ENCODE measurements at places on chromosomes 2 and 18.

GRCh38 chr2:218694405-218695145, 16.1 kb upstream of the TTLL4 start:
- no peak for DNase-seq

GRCh38 chr18:52313213-52313612, 26.8 kb upstream of the DCC start:
- DNase-seq = no peak

GRCh38 chr2:176128982-176129796, at the start of gene HOXD8:
TSS of gene HOXD8 (plus strand) at chr2:176129705. CDS start at chr2:176130367, 662 bp downstream.
- peak; percentile 90 for DNase-seq

DNA sequence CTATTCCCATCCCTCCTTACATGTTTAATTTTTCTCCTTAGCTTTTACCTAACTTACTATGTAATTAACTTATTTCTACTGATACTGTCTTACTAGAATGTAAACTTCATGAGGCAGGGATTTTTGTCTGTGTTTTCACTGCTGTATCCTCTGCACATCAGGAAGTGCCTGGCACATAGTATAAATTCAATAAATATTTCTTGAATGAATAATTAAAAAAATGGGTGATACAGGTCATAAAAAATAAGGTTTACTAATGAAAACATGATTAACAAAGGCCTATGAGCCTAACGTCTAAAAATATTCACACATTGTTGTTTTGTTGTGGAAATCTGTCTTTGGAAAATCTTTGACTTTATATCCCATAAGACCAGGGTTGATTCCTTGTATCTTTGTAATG, 4.5 kb downstream of the RBKS start:
- DNase-seq = peak; percentile 46

DNA sequence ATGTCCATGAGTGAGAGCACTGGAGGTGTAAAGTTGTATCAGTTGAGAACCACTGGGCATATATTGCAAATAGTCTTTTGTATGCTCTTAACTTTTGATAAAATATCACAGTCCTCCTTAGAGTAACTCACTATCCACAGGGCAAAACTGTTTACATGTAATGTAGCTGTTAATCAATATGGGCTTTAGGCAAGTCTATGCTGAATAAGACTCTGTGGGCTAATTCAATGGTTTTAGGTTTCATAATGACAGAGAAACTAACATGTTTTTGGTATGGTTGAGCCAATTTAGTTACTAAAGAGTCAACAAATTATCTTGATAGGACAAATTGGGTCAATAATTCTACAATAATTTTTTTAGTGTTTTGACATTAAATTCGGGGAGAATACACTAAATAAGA, 1134.9 kb upstream of the FAM98A start:
- DNase-seq = no peak

- DNase-seq = no peak
Observed at GRCh38 chr2:129274038-129274415, 705.4 kb upstream of the RAB6C start.

- DNase-seq = no peak
Observed at GRCh38 chr2:119764832-119765231, 5.1 kb downstream of the PTPN4 start.

DNA sequence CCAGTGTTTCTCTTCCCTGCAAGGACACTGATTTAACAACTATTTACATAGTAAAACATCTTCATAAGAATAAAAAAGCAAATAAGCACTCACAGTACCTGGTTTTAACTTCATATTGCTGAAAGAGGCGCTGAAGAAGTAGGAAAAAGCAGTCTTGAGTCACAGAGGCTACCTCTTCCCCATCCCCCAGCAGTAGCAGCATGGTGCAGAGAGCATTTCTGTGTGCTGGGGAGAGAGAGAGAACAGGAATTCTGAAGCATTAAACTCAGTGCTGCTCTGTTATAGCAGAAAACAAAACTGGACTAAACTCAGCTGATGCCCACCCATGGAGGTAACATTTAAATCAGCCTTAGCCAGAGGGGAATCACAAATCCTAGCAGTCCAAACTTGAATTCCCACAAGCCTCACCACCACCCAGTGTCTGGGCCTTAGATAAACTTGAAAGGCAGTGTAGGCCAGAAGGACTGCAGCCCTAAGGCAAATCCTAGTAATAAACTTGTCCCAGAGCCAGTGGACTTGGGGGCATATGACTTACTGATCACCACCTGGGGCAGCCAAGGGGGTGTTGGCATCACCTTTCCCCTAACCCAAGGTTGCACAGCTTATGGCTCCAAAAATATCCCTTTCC, 321.8 kb upstream of the CWC22 start:
- no peak for DNase-seq

DNA sequence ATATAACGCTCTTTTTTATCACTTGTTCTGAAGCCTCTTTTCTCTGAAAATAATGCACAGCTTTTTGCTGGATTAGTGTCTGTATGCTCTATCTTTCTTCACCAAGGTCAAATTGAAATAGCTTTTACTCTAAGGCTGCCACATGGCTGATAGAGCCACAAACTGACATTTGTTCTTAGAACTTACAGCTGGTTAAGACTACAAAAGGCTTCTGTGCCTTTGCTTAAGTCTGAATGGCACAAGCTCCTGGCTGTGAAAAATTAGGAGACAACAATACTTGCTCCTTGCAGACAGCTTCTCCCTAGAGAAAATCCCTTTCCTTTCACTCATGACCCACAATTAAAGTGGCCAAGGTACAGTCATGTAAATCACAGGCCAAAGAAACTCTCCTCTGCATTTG, 515.3 kb downstream of the DSC3 start:
- no peak for DNase-seq

GRCh38 chr2:223088866-223089265, 36.9 kb downstream of the KCNE4 start:
- DNase-seq = no peak

GRCh38 chr2:46978723-46979122, 63.1 kb upstream of the MCFD2 start:
- no peak for DNase-seq

DNA sequence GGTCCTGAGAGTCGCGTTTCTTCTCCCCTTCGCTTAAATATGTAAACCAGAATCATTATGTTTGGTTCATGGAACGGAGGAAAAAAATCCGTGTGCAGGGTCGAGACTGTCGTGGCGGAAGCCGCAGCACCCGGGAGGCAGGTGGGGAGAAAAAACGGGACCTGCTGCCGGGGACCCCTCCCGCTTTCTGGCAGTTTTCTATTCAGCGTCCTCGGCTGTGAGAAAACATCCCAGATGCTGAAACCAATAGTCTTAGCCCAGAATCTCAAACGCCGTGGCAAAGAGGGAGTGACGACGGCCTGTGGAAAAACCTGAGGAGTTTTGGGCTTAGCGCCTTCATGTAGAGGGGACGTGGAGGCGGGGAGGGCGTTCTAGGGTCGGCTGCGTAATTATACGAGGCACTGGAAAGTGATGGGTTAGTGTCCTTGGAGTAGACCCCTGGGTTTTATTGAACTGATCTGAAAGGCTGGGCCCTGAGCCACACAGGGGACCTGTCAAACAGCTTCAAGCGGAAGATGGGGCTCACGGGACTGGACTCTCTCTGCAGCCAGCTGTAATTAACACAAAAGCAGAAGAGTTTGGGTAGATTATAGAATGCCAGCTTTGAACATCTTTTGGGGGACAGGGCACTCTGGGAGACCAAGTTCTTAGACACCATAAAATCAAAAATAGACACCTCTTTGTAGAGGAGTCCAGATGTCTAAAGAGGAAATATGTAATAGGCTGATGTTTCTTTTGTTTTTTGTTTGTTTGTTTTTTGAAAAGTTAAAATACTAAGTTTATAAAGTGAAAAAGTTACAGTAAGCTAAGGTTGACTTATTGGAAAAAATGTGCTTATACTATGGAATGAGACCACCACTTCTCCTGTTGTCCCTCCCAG, 834 bp upstream of the BUB1 start:
- DNase-seq = no peak

GRCh38 chr2:52881606-52882005, 886.0 kb upstream of the CHAC2 start:
- DNase-seq = no peak

DNA sequence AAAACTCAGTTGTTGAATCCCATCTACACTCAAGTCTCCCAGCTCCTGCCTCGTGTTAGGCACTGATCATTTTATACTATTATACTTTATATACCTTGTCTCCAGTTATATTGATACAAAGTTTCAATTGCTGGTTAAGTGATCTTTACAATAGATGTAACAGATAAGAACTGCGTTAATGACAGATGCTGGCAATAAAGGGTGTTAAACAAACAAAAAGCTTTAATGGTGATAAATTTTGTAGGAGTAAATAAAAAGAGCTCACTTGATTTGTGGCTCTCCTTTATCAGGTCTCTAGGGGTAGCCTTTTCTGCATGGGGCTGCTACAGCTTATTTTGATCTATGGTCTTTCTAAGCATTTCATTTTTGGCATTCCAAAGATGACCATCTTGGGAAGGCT, 106.9 kb upstream of the GAREM1 start:
- DNase-seq = no peak

DNA sequence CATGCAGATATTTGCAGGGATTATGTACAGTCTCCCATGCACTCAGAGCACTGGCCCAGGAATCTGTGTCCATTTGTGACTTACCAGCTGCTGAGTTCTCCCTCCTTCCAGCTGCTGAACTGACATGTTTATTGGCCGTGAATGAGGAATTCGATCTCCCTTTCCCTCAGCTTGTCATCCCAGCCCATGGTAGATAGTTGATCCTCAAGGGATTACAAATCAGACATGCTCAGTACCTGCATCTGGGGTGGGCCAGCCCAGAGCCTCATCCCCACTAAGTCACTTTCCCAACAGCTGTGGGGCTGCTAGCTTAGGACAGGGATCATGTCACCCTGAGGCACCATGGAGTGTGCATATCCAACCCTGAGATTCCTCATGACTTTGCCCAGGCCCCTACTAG, 1284.9 kb upstream of the LRRTM1 start:
- no peak for DNase-seq

GRCh38 chr2:202494300-202495229, 118.4 kb downstream of the BMPR2 start:
- DNase-seq = peak; percentile 53
